ENCODE measurements at places on chromosomes 6 and 20. TPM values are rescaled to one million over a fixed set of nuclear protein-coding genes. Genes with fewer than 3 reads are reported as not detected.

DNA sequence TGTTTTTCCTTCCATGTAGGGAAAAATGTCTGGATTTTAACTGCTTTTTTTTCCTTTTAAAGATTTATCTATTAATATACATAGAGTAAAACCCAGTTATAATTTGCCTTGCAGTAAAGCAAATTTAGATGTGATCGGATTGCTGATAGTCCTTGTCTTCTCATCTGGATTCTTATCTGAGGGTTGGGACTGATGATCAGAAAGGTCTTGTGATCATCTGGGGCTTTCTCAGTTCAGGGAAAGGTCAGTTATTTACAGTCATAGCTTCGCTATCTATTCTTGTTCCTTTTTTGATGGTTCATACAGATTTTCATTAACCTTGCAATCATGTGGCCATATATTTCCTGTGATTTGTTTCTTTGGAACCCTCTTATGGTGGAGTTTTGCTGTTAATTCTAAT, 63.8 kb upstream of the CLDN20 start:
- DNase-seq, result no peak
- peaks cover 13% of the 10 kb centered on the region for H3K4me1 ChIP-seq
- H3K27ac ChIP-seq, result no peak overlapping the region

DNA sequence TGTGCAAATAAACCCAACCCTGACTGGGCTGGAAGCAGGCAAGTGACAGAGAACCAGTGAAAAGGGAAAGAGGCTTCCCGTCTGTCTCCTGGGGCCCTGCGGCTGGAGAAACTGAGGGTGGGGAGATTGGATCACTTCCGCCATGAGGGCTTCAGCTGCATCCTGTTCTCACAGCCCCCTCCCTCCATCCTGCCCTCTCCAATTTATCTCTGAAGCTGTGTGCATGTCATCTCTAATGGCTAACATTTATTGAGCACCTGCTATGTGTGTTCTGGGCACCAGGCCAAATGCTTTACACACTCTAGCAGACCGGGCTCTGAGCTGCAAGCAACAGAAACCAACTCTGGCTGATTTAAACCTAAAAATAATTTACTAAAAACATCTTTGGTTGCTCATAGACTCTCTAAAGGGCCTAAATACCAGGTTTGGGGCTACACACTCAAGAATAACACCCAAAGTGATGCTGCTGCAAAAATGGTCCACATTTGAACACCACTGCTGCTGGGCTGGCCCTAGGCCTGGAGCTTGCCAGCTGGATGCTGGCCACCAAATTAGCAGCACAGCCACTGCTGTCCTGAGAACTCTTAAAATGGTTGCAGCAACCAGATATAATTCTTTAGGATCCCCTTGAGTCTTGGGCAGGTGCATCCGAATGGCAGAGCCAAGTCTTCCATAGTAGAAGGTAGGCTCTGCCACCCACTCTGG, 123.6 kb upstream of the LRFN2 start:
- no peak for DNase-seq
- no peaks in the 10 kb centered on the region for H3K36me3 ChIP-seq
- H3K4me1 ChIP-seq, result no peaks in the 10 kb centered on the region

- no peaks in the 10 kb centered on the region for H3K4me1 ChIP-seq
- no peak overlapping the region for H3K4me3 ChIP-seq
- H3K27me3 ChIP-seq, result no peaks in the 10 kb centered on the region
- no peak overlapping the region for H3K27ac ChIP-seq
- H3K36me3 ChIP-seq, result no peaks in the 10 kb centered on the region
- DNase-seq, result no peak
Measured at GRCh38 chr6:11459079-11459610, 78.4 kb upstream of the TMEM170B start.

DNA sequence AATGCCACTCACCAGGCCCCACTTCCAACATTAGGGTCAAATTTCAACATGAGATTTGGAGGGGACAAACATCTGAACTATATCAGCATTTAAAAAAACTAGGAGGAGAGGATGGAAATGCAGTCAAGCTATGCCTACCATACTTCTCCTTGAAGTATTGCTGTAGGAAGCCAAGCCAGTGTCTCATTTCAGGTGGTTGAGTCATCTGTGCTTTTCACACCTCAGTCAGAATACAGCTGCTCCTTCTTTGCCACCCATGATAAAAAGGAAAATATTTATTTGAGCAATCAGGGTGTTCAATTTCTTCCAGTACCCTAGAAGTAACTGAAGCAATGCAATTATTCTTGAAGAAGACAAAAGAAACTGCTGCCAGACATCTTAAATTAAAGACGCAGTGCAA, 47.0 kb upstream of the EEF1E1 start:
- no peaks in the 10 kb centered on the region for H3K4me1 ChIP-seq
- H3K4me3 ChIP-seq, result no peak overlapping the region
- no peak for DNase-seq
- H3K36me3 ChIP-seq, result no peaks in the 10 kb centered on the region
- peaks cover 21% of the 10 kb centered on the region for H3K27me3 ChIP-seq

GRCh38 chr20:16243470-16243869, 329.8 kb downstream of the KIF16B start:
- H3K4me3 ChIP-seq, result peak overlapping the region; percentile 29
- H3K27me3 ChIP-seq, result no peaks in the 10 kb centered on the region
- H3K36me3 ChIP-seq, result no peaks in the 10 kb centered on the region
- H3K27ac ChIP-seq, result no peak overlapping the region
- DNase-seq, result no peak
- H3K4me1 ChIP-seq, result no peaks in the 10 kb centered on the region

DNA sequence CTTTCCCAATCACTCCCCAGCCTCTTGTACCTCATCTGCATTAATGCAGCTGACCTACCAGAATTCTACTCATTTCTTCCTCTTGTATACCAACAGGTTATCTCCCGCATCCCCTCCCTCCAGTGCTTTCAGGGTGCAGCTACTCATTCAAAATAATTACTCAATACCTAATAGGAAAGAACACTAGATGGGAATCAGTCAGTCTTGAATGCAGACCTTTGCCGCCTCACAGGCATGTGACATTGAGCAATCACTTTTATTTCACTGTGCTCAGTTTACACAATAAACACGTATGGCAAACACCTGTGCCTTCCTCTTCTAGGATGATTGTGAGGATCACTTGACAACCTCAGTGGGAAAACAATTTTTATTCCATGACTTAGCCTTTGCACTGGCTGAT, 13.3 kb downstream of the ZSCAN31 start:
- H3K27me3 ChIP-seq, result no peaks in the 10 kb centered on the region
- no peak overlapping the region for H3K27ac ChIP-seq
- H3K4me3 ChIP-seq, result no peak overlapping the region
- H3K4me1 ChIP-seq, result peaks cover 3% of the 10 kb centered on the region

DNA sequence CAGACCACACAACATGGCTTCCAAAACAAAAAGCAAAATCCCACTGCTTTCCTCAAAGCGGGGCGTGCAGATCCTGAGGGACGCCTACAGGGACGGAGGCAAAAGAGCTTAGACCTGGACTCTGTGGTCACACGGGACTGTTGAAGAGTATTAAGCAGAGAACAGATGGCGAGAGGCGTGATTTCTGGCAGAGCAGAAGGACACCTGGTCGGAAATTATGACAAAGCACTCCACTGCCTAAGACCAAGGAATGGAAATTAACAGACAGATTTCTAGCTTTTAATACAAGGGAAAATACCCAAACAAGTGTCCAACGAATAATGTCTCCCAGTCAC, 15.4 kb downstream of the CST7 start:
- H3K4me3 ChIP-seq, result no peak overlapping the region
- no peaks in the 10 kb centered on the region for H3K27me3 ChIP-seq
- no peaks in the 10 kb centered on the region for H3K36me3 ChIP-seq
- no peak for DNase-seq
- H3K4me1 ChIP-seq, result no peaks in the 10 kb centered on the region

- no peak overlapping the region for H3K4me3 ChIP-seq
- no peaks in the 10 kb centered on the region for H3K4me1 ChIP-seq
- H3K27ac ChIP-seq, result no peak overlapping the region
- H3K36me3 ChIP-seq, result no peaks in the 10 kb centered on the region
Measured at GRCh38 chr6:411402-412145, 20.0 kb downstream of the IRF4 start.

DNA sequence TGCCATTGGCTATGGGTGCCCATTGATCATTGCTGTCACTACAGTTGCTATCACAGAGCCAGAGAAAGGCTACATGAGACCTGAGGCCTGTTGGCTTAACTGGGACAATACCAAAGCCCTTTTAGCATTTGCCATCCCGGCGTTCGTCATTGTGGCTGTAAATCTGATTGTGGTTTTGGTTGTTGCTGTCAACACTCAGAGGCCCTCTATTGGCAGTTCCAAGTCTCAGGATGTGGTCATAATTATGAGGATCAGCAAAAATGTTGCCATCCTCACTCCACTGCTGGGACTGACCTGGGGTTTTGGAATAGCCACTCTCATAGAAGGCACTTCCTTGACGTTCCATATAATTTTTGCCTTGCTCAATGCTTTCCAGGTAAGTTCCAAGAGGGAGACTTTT, 16.4 kb downstream of the ADGRF4 start:
- no peak overlapping the region for H3K4me3 ChIP-seq
- no peaks in the 10 kb centered on the region for H3K36me3 ChIP-seq
- no peaks in the 10 kb centered on the region for H3K4me1 ChIP-seq
- H3K27me3 ChIP-seq, result no peaks in the 10 kb centered on the region

DNA sequence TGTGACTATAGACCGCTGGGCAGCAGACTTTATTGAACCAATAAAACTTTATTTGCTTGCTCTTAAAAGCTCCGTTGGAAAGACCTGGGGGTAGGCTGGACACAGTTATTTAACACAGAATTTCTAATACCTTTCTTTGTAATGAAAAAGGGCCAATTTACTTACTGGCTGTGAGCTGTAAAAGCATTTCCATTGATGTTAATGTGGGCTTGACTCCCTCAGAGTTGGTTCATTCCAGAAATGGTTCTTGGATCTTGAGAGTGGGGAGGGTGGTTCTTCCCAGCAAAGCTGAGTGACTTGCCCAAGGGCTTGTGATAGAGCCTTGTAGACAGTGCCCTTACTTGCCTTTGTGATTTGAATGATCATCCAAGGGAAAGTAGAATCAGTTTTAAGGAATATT, 100.6 kb downstream of the SOX4 start:
- DNase-seq, result no peak
- H3K36me3 ChIP-seq, result no peaks in the 10 kb centered on the region
- no peak overlapping the region for H3K27ac ChIP-seq
- H3K27me3 ChIP-seq, result no peaks in the 10 kb centered on the region
- H3K4me1 ChIP-seq, result no peaks in the 10 kb centered on the region
- H3K4me3 ChIP-seq, result no peak overlapping the region

GRCh38 chr6:14713008-14713960, 532.6 kb upstream of the JARID2 start:
- peak overlapping the region; percentile 30 for H3K4me3 ChIP-seq
- H3K27ac ChIP-seq, result peak overlapping the region; percentile 99
- H3K36me3 ChIP-seq, result no peaks in the 10 kb centered on the region
- peak; percentile 97 for DNase-seq

GRCh38 chr6:163356324-163356723, 58.2 kb upstream of the QKI start:
- peak overlapping the region; percentile 57 for H3K4me3 ChIP-seq
- H3K27me3 ChIP-seq, result no peaks in the 10 kb centered on the region
- peaks cover 26% of the 10 kb centered on the region for H3K4me1 ChIP-seq
- peak; percentile 91 for DNase-seq

GRCh38 chr6:159852877-159853276, 37.9 kb upstream of the MAS1 start:
- no peak overlapping the region for H3K27ac ChIP-seq
- no peaks in the 10 kb centered on the region for H3K36me3 ChIP-seq
- no peaks in the 10 kb centered on the region for H3K4me1 ChIP-seq
- no peak overlapping the region for H3K4me3 ChIP-seq

DNA sequence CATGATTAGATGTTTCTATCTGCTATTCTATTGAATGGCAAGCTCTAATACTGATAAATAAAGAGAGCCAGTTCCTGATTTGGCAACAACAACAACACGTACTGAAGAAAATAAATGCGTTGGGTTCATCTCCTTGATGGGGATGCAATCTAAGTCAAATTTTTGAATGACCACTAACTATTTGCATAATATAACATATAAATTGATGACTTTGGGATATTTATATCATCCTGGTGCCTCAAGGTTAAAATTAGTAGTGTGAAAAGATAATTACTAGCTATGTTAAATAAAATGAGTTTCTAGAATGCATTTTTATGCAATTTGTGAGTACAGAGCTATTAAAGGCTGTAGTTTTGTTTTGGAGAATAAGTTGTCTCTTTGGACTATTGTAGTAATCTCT, 896.4 kb downstream of the KIF16B start:
- DNase-seq, result no peak
- no peak overlapping the region for H3K27ac ChIP-seq
- H3K36me3 ChIP-seq, result no peaks in the 10 kb centered on the region
- no peak overlapping the region for H3K4me3 ChIP-seq
- H3K27me3 ChIP-seq, result no peaks in the 10 kb centered on the region
- peaks cover 46% of the 10 kb centered on the region for H3K4me1 ChIP-seq

DNA sequence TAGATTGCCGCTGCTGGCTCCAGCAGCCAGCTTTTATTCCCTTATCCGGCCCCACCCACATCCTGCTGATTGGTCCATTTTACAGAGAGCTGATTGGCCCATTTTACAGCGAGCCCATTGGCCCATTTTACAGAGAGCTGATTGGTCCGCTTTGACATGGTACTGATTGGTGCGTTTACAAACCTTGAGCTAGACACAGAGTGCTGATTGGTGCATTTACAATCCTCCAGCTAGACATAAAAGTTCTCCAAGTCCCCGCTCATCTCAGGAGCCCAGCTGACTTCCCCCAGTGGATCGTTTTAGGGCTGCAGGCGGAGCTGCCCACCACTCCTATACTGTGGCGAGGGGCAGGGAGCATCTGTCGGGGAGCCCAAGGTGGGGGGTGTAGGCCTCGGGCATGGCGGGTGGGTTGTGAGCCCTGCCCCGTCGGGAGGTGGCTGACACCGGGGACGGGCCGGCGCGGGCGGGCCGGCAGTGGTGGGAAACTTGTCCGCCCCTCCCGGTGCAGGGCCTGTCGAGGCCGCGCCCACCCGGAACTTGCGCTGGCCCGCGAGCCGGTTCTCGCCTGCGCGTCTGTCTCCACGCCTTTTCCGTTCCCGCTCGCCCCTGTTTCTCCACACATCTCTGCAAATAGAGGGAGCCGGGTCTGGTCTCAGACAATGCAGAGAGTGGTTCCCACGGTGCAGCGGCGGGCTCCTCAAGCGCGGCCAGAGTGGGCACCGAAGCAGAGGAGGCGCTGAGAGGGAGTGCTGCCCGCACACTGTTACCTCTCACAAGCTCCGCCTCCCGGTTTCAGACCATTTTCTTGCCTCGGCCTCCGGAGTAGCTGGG, 86.1 kb upstream of the STMND1 start:
- H3K4me1 ChIP-seq, result peaks cover 26% of the 10 kb centered on the region
- H3K27me3 ChIP-seq, result no peaks in the 10 kb centered on the region
- H3K36me3 ChIP-seq, result no peaks in the 10 kb centered on the region
- peak overlapping the region; percentile 41 for H3K27ac ChIP-seq

- H3K4me1 ChIP-seq, result no peaks in the 10 kb centered on the region
- no peak overlapping the region for H3K27ac ChIP-seq
- DNase-seq, result no peak
- H3K36me3 ChIP-seq, result no peaks in the 10 kb centered on the region
Measured at GRCh38 chr6:36339146-36339545, 2.5 kb upstream of the BNIP5 start.

GRCh38 chr6:42177514-42178364, 4.6 kb downstream of the GUCA1A start:
- H3K27ac ChIP-seq, result no peak overlapping the region
- H3K36me3 ChIP-seq, result no peaks in the 10 kb centered on the region
- no peak overlapping the region for H3K4me3 ChIP-seq

The TMEM217 gene
- 4.4 TPM for polyA plus RNA-seq

The CTCFL gene
- not detected for polyA plus RNA-seq

The TRIM10 gene
- polyA plus RNA-seq, result not detected

The SLC12A5 gene
- 0.55 TPM for polyA plus RNA-seq

The DCDC2 gene
- polyA plus RNA-seq, result not detected

The GABRR2 gene
- polyA plus RNA-seq, result not detected

Data from GM23248 (cell line).